Neural progenitor cell (in vitro differentiated cells): ENCODE measurements at places on chromosomes 4 and X.

GRCh38 chr4:119930546-119930945 is 136.1 kb downstream of the MAD2L1 start:
- DNase-seq = no peak

GRCh38 chrX:51851507-51852085 is 41.8 kb upstream of the MAGED1 start:
- DNase-seq = no peak

DNA sequence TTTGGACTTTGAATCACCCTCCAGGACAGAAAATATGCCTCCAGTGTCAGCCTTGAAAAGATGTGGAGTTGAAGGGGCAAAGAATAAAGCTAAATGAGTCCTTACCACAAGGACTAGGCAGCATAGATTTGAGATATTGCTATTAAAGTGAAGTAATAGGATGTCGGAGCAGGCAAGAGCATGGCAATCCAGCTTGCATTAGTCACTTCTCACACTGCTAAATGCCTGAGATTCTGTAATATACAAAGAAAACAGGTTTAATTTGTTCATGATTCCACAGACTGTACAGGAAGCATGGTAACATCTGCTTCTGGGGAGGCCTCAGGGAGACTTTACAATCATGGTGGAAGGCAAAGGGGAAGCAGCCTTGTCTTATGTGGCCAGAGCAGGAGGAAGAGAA is 109.8 kb upstream of the PCDH7 start:
- DNase-seq = no peak

DNA sequence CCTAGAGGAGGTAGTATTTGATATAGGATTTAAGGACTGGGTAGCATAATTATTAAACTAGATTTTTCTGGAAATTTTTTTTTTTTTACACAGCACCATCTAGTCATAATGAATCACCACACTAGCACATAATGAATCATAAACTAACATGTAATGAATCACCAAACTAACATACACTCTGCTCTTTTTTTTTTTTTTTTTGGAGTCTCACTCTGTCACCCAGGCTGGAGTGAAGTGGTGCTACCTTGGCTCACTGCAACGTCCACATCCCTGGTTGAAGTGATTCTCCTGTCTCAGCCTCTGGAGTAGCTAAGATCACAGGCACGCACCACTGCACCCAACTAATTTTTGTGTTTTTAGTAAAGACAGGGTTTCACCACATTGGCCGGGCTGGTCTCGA is 92.5 kb downstream of the FAM13A start:
- DNase-seq = no peak

DNA sequence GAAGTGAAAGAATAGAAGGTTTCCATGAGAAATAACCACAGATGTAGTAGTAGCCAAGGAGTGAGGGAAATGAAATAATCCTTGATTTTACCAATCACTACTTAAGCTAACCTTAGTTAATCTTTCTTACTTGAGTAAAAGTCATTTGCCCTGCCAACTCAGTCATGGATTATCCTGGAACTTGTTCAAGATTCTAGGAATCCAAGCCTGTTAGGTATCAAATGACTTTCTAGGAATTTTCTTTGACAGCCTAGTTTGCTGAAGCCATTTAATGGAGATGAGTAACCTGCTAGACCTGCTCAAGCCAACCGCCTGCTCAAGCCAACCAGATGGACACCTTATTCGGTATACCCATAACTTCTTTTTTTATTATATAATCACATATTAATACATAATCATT is 180.5 kb downstream of the KLHL13 start:
- DNase-seq = no peak
